ENCODE measurements at places on chromosomes 1 and 21.

- no peak for DNase-seq
Observed at GRCh38 chr1:230105754-230106625, 39.0 kb downstream of the GALNT2 start.

DNA sequence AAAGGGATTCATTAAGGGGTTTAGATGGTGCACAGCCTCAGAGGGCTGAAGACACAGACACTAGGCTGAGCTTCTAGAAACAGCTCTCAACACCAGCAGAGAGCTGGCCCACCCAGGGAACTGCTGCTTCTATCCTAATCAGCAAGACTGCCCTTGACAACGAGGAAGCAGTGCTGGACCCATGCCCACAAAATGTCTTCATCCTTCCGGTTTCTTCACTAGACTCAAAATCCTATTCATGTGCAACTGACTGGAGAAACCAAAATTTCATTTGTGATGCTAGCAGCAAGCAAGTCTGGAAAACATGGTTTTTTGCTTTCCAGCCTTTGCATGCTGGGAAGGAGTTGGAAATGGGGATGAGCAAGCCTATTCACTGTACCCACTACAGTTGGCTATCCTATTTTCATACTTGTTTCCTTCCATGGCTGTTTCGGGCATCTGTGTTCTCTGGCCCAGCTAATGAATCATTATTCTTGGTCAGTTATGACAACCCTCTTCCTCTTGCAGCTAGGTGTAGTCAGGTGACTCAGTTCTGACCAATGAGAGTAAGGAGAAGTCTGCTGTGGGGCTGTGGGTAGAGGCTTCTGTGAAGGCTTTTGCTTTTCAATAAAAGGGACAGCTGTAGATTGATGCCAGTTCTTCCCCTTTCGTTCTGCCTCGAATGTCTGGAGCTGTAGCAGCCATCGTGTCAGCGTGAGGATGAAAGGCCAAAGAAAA lies 14.6 kb upstream of the TMEM61 start:
- DNase-seq: no peak

DNA sequence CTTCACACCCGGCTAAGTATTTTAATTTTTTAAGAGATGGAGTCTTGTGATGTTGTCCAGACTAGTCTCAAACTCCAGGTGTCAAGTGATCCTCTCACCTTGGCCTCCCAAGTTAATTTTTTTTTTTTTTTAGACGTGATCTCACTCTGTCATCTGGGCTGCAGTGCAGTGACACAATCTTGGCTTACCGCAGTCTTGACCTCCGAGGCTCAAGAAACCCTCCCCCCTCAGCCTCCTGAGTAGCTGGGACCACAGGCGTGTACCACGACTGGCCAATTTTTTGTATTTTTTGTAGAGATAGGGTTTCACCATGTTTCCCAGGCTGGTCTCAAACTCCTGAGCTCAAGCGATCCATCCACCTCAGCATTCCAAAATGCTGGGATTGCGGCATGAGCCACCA lies 11.7 kb upstream of the IFNLR1 start:
- no peak for DNase-seq

DNA sequence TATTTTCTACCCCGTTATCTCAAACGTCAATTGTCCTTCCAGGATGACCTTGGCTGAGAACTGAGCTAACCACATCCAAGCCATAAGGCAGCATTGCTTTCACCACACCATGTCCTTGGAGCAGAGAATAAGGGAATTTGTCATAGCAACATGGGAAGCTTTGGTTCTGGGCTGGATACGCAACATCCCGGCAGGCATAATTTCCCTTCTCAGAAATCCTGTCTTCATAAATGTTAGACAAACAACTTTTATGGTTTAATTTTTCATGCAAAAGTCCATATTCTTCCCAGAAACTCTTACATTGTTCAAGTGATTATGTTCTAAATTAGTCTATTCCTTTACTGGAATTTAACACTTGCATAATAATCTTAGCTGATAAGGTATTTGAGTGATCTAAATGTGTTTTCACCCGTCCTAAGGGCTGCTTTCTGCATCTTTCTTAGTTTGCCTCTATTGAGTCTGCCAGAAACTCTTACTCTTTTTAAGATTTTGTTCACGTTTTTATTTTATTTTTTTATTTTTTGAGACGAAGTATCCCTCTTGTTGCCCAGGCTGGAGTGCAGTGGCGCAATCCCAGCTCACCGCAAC lies 51.8 kb downstream of the KCNJ15 start:
- DNase-seq: no peak

- no peak for DNase-seq
Observed at GRCh38 chr1:70586046-70586445, 175.0 kb downstream of the CTH start.

All from activated T-cell treated with anti-CD3 and anti-CD28 coated beads for 24 hours (primary cell).